A673 (cell line): ENCODE measurements at places on chromosomes 6 and 20.

DNA sequence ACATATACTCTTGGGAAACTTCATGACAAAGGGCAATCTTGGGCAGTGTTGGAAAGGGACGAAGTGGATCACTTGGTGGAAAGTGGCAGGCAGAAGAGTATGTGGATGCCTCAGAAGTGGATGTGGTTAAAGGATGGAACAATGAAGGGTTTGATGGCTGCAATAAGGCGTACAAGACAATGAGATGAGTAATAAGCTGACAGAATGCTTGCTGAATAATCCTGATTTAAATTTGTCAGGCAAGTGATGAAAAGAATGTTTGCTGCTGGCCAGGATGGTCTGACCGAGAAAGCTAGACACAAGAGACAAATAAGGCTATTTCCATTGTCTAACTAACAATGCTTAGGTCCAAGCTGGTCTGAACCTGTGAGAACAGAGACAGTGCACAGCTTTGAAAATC, 61.6 kb upstream of the CEP85L start:
- DNase-seq, result no peak

DNA sequence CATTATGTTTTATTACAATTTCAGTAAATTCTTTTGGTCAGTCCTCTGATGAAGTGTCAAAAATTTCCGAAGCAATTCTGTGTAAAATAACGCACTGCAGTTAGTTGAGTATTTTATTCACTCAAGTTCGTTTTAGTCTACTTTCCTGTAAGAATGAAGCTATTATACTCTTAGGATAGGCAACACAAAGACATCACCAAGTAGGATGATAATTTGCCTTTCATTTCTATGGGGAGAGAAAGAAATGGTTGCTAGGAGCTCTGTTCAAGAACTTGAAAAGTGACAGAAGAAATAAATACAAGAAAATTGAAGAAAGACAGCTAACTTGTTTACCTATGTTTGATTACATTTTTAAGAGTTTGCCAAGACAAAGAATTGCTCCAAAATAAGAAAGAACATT, 290.4 kb downstream of the EYS start:
- no peak for DNase-seq

DNA sequence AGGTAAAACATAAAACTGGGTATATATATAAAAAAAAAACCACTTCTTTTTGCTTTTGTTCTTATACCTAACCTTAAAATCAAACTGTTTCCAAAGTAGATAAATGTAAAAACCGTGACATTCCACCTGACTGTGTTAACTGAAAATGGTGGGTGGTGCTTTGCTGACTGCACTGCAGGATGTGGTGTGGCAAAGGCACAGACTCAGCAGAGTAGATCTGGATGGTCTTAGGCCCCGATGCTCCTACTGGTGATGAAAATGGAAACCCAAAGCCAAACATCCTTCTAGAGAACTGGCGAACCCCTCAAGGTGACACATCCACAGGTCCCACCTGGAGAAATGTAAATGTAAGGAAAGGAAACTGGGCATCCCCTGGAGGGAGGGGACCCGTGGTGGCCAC, 8.9 kb downstream of the TGIF2 start:
- DNase-seq, result no peak

DNA sequence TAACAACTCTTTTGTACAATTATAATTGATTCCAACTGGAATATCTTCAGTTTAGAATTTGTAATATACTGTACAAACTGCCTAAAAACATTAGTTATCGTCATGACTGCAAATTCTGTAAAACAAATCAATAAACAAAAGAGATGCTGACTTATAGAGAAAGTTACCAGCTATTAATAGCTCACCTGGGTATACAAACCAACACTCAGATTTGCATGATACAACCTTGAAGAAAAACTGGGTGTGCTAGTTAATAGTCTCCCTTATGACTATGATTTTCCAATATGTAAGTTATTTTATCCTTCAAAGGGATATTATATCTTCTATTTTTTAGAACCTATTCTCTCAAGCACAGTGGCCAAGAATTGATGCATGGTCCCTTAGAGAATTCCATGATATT, 698.5 kb downstream of the FRK start:
- DNase-seq, result no peak

DNA sequence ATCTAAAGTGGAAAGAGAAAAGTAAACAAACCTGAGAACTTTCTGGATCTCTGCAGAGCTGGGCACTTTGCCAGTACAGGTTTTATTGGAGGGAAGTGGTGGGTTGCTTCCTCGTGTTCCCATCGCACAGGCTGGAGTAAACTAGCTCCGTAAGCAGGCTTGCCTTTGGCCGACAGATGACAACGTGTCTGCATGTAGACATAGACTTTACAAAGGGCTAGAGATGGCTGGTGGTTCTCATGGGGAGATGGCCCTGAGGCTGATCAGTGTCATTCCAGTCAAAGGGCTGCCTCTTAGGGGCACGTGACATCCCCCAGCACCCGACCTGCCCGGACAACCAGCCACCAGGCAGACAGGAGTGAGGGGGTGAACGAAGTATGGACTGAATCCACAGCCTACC, 98.8 kb downstream of the YTHDF1 start:
- no peak for DNase-seq

- no peak for DNase-seq
Observed at GRCh38 chr6:17519120-17519519, 81.0 kb upstream of the FAM8A1 start.

- no peak for DNase-seq
Observed at GRCh38 chr6:98687752-98688151, 146.6 kb upstream of the POU3F2 start.

GRCh38 chr6:14856177-14856576, 389.7 kb upstream of the JARID2 start:
- no peak for DNase-seq

DNA sequence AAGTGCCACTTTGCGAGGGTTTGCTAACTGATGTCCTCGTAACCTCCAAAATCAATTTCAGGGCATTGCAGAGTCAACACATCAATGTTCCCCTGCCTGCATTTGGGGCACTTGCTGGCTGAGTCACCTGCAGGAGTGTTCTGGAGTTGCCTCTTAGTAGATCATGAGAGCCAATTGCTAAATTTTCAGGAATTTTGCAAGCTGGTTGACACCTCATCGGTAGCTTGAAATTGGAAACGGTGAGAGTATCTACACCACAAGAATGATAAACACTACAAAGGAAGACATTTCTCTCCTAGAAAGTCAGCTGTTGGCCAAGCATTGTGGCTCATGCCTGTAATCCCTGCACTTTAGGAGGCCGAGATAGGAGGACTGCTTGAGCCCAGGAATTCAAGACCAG, 10.8 kb upstream of the BFSP1 start:
- DNase-seq, result no peak

- DNase-seq, result no peak
Observed at GRCh38 chr6:37709250-37709931, 11.7 kb upstream of the MDGA1 start.

DNA sequence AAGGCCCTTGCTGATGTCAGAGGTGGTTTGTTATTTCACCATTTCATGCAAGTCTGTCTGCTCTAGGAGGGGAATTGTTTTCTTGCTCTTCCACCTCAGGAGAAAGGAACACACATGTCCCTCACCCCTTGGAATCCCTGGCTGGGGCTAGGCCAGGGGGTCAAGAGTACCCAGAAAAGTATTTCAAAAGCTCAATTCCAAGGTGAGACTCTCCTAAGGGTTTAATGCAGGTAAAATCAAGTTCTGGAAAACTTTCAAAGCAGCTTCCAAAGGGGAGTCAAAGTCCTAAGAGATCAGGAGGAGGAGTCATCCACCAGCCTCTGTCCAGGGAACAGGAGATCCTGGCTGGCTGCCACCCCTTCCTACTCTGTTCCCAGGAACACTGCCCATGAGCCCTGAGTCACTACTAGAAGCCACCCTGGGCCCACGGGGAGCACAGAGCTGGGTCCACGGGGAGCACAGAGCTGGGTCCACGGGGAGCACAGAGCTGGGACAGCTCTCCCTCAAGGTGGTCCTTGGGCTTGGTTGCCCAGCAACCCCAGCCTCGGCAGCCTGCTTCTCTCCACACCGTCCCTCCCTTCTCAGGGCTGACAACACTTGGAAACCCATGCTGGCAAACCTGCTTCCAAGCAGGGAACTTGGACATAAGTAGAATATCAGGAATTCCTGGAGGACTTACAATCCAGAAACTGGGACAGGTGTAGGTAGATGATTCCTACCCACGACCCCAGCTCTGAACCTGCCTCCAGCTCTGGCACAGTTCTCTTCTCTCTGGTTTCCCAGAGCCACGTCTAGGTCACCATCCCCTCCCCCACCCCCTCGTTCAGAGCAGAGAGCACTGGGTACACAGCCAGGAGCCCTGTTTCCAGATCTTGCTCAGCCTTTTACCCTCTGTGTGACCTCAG, 35.3 kb upstream of the CDKN1A start:
- DNase-seq, result no peak

DNA sequence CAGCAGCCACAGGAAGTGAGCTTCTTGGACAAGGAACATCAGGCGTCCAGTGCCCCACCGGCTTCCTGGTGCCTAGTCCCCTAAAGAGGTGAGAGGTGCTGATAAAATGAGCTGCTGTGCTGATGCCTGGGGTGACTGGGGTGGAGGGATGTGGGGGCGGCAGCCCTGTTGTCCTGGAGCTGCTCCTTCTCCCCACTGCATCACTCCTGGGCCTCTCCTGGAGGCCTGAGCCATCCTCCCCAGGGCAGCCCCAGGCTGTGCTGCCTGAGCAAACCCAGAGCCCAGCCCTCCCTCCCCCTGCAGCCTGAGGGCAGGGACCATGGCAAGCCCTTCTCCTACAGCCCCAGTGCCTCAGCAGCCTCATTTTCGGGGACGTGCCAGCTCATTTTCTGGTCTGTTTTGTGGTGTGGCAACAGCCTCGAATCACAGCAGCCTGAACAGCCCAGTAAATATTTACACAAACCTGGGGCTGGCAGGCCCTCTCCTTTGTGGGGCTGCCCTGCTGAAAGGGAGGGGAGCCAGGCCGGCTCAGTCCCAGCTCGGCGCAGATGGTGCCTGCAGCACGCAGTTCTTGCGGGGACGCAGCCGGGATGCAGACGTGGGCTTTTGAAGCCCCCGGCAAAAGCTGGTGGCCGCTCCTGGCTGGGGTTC, 259.9 kb downstream of the DLL1 start:
- no peak for DNase-seq

DNA sequence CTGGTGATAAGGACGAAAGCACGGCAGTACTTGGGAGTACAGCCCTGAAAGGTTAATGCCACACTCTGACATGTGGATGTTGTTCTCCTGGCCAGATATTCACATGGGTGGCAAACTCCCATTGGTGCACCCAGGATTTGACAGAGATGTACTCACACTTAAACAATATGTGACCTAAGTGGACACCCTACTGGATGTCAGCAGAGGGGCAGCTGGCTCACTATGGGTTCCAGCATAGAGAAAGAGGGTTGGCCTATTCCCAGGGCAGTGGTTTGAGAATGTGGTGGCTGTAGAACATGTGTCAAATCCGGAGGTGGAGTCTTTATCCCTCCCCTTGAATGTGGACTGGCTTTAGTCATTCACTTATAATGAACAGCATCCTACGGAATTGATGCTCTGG, 333.2 kb downstream of the DHX35 start:
- DNase-seq, result no peak

- DNase-seq, result no peak
Observed at GRCh38 chr6:21398741-21399325, 194.7 kb upstream of the SOX4 start.

DNA sequence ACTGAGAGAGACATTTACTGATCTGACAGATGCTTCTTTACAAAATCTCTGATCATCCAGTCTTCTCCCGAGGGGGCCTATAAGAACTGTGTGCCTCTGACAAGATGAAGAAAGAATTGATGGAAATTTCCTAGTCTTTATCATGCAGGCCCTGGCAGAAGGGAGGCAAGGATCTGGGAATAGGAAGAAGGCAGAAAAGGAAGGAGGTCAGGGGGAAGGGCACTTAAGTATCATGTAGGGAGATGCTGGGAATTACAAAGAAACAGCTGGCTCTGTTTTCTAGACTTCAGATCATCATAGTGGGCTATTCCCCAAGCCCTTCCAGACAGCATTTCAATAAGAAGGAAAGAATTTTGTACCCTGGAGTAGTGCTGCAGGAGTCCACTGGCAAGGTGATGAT, 243.3 kb upstream of the MOCS1 start:
- DNase-seq, result no peak

- peak; percentile 86 for DNase-seq
Observed at GRCh38 chr6:139369568-139370282, 4.7 kb downstream of the CITED2 start.

- no peak for DNase-seq
Observed at GRCh38 chr20:41205313-41205712, 68.0 kb downstream of the PLCG1 start.
